Activated CD4-positive, alpha-beta T cell treated with anti-CD3 and anti-CD28 coated beads, Interleukin-2, amount 10 ng/mL, durations not matched to agents 24 days and 14 days (primary cell): ENCODE measurements at places on chromosomes 13 and 19. TPM values are rescaled to one million over a fixed set of nuclear protein-coding genes. Genes with fewer than 3 reads are reported as not detected.

The KLK2 gene
- 0.33 and 0.75 TPM in 2 replicates for total RNA-seq

The KANK3 gene
- total RNA-seq, result 0.85 and 1.5 TPM in 2 replicates

The WDR18 gene
- 104 and 111 TPM in 2 replicates for total RNA-seq

The ZNF525 gene
- 18.3 and 19.4 TPM in 2 replicates for total RNA-seq

The ZFP14 gene
- total RNA-seq, result 2.2 and 3.2 TPM in 2 replicates

The DIRAS1 gene
- total RNA-seq, result 0.16 TPM in 1 of 2 replicates, not detected in the other

The MYPOP gene
- total RNA-seq, result 5.5 and 5.9 TPM in 2 replicates

The PDX1 gene
- not detected in 2 replicates for total RNA-seq

The MIA gene
- 0.56 TPM in 1 of 2 replicates, not detected in the other for total RNA-seq

The SIGLEC6 gene
- total RNA-seq, result 0.91 and 0.95 TPM in 2 replicates

The PEAK3 gene
- total RNA-seq, result 0.09 TPM in 1 of 2 replicates, not detected in the other

DNA sequence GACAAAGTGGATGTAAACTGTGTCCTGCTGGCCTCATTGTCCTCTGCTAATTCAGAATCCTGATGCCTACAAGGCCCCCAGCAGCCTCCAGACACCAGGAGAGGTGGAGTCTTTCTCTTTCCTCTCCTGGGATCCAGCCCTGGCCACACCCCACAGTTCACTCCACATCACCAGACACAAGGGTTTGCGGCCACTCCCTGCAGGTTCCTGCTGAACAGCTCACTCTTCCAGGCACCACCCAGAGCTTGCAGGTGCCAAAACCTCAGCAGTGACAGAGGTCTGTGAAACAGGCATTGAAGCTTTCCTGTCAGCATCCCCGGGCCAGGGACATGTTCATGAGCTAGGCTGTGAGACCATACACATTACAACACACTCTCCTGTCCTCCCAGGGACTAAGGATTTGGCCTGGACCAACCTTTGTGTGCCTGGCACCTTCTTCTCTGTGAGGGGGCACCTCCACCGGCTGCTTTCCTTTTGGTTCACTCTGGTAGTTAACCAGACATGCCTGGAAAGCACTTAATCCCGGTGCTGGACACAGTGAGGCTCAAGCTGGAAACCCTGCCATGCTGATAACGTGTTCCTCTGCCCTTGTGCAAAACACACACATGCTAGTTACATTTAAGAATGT is 11.1 kb upstream of the ATP12A start:
- no peaks in the 10 kb centered on the region for H3K36me3 ChIP-seq
- peaks cover 16% of the 10 kb centered on the region for H3K27me3 ChIP-seq
- H3K4me3 ChIP-seq, result no peak overlapping the region
- peaks cover 14% of the 10 kb centered on the region for H3K4me1 ChIP-seq
- no peak for DNase-seq

DNA sequence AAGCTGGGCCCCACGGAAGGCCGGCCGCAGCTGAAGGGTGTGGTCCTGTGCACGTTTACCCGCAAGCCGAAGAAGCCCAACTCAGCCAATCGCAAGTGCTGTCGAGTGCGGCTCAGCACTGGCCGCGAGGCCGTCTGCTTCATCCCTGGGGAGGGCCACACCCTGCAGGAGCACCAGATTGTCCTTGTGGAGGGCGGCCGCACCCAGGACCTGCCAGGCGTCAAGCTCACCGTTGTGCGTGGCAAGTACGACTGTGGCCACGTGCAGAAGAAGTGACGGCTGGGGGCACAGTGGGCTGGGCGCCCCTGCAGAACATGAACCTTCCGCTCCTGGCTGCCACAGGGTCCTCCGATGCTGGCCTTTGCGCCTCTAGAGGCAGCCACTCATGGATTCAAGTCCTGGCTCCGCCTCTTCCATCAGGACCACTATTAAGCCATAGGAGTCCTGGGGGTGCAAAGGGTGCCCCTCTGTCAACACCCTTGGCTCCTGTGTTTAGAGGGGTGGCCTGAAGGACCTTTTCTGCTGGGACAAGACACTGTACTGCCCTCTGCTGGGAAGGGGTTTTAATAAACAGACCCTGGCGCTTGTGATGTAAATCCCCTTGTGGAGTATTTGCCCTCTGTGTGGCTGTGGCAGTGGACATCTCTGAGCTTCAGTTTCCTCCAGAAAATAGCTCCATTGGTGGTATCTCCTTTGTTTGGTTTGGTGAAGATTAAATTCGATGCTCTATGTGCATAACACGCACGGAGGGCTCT is 1.9 kb downstream of the MRPS12 start:
- H3K4me3 ChIP-seq, result peak overlapping the region; percentile 96
- peaks cover 47% of the 10 kb centered on the region for H3K36me3 ChIP-seq
- peaks cover 25% of the 10 kb centered on the region for H3K4me1 ChIP-seq
- H3K27ac ChIP-seq, result peak overlapping the region; percentile 25
- H3K27me3 ChIP-seq, result no peaks in the 10 kb centered on the region

GRCh38 chr19:30900051-30900450 is 449.2 kb downstream of the TSHZ3 start:
- no peak for DNase-seq
- no peaks in the 10 kb centered on the region for H3K27me3 ChIP-seq
- H3K4me3 ChIP-seq, result no peak overlapping the region
- H3K27ac ChIP-seq, result no peak overlapping the region
- no peaks in the 10 kb centered on the region for H3K36me3 ChIP-seq

DNA sequence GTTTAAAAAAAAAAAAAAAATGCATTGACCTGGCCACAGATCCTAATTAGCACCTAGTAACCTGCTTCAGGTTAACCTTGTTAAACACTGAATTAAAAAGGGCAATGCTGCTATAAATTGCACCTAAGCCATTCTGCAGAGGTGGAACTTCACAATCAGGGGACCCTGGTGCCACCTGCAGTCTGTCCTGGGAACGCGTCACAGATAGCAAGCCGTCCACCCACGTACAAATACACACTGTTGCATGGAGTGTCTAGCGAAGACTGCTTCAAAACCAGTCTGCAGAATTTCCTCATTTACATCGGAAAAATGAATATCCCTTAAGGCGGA is 169.3 kb downstream of the COL4A1 start:
- peaks cover 55% of the 10 kb centered on the region for H3K27me3 ChIP-seq
- H3K4me1 ChIP-seq, result peaks cover 13% of the 10 kb centered on the region
- peaks cover 2% of the 10 kb centered on the region for H3K36me3 ChIP-seq
- DNase-seq, result no peak

DNA sequence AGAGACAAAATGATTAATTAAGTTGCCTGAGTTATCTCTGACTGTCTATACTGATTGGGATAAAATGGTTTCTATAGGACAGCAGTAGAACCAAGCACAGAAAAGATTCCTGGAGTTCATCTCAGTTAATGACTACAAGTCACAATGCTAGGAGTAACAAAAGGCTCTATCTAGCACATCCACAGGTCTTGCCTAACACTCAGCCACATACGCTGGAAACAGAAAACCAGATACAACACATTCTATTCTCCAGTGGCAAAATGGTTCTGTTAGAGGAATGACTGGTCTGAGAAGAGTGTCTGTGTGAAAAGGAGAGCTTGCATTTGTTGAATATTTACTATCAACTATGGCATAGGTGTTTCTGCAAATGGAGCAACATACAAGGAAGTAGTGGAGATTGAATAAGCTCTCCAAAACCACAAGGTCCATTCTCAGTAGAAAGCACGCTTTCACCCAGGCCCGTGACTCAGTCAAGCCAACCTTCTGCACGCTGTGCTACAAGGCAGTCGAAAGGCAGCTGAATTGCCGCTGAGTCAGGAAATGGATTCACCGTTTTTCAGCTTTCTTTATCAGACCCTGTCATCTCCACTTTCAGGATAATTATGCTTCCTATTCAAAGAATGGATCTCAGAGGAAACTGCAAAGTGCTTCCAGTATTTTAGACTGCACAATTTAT is 761.5 kb downstream of the EFNB2 start:
- H3K4me1 ChIP-seq, result no peaks in the 10 kb centered on the region
- H3K27ac ChIP-seq, result no peak overlapping the region
- DNase-seq, result no peak
- H3K4me3 ChIP-seq, result no peak overlapping the region
- no peaks in the 10 kb centered on the region for H3K27me3 ChIP-seq

GRCh38 chr19:1000095-1000494 is at the start of gene GRIN3B:
Gene GRIN3B, plus strand, starts transcription at chr19:1000419. Its CDS starts 19 bp downstream, at chr19:1000438.
- H3K4me3 ChIP-seq, result peak within 1 kb of the TSS; percentile 44
- peaks cover 5% of the 10 kb centered on the region for H3K36me3 ChIP-seq
- H3K4me1 ChIP-seq, result peaks cover 9% of the 10 kb centered on the region
- peak; percentile 87 for DNase-seq
- peak within 1 kb of the TSS; percentile 48 for H3K27ac ChIP-seq

- H3K27ac ChIP-seq, result peak overlapping the region; percentile 77
- H3K4me3 ChIP-seq, result peak overlapping the region; percentile 70
- H3K27me3 ChIP-seq, result no peaks in the 10 kb centered on the region
- H3K4me1 ChIP-seq, result peaks cover 76% of the 10 kb centered on the region
These were observed 22.6 kb downstream of the NOSIP start for GRCh38 chr19:49557641-49558325.

- no peaks in the 10 kb centered on the region for H3K27me3 ChIP-seq
- peaks cover 52% of the 10 kb centered on the region for H3K4me1 ChIP-seq
These were observed 630 bp downstream of the COQ8B start for GRCh38 chr19:40716031-40716481.

GRCh38 chr13:100987948-100988347 is 313.4 kb upstream of the TMTC4 start:
- H3K27ac ChIP-seq, result no peak overlapping the region
- no peaks in the 10 kb centered on the region for H3K36me3 ChIP-seq
- DNase-seq, result no peak
- no peaks in the 10 kb centered on the region for H3K27me3 ChIP-seq

DNA sequence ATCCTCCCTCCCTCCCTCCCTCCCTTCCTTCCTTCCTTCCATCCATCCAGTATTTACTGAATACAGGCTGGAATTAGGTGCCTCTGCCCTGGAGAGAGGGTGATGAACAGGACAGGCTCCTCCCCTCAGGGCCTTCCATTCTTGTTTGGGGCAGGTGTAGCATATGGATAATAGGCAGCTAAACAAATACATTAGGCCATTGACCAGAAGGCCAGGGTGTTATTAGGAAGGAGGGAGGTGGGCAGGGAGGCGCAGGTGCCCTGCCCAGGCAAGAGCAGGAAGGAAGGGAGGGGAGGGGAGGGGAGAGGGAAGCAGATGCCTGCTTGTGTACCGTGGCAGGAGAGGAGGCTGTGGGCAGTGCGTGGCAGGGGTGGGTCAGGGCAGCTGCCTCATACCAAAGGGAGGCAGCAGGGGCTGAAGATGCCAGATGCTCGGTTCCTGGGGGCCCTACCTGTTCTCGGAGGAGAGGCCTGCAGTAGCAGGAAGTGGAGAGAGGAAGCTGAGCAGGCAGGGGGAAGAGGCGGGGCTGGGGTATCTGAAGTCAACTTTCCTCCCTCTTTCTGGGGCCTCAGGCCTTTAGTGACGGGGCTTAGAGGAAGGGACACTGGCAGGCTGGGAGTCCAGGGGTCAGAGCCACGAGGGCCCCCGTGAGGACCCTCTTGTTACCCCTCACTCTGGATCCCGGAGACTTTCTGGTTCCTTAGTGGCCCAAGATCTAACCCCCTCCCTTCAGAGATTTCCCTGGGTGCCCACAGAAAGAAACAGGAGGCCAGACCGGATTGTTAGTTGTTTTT is at the start of gene RINL:
Gene RINL, minus strand, starts transcription at position 495 of the 794 bp plus-strand sequence. CDS start 1,533 bp downstream, outside the sequence.
- peaks cover 17% of the 10 kb centered on the region for H3K36me3 ChIP-seq
- peak within 1 kb of the TSS; percentile 97 for H3K4me3 ChIP-seq
- peaks cover 28% of the 10 kb centered on the region for H3K4me1 ChIP-seq
- no peaks in the 10 kb centered on the region for H3K27me3 ChIP-seq
- H3K27ac ChIP-seq, result peak within 1 kb of the TSS; percentile 96

GRCh38 chr13:27359199-27359821 is 65.1 kb upstream of the GTF3A start:
- H3K36me3 ChIP-seq, result no peaks in the 10 kb centered on the region
- peaks cover 2% of the 10 kb centered on the region for H3K4me1 ChIP-seq
- peak; percentile 88 for DNase-seq
- H3K27me3 ChIP-seq, result peaks cover 22% of the 10 kb centered on the region
- H3K27ac ChIP-seq, result no peak overlapping the region

- H3K4me1 ChIP-seq, result peaks cover 10% of the 10 kb centered on the region
- H3K36me3 ChIP-seq, result no peaks in the 10 kb centered on the region
- H3K27ac ChIP-seq, result no peak overlapping the region
- peaks cover 1% of the 10 kb centered on the region for H3K27me3 ChIP-seq
These were observed 19.9 kb upstream of the LGALS13 start for GRCh38 chr19:39582442-39582841.

GRCh38 chr19:21851596-21852345 is 15.8 kb upstream of the ZNF43 start:
- H3K36me3 ChIP-seq, result peaks cover 36% of the 10 kb centered on the region
- no peaks in the 10 kb centered on the region for H3K27me3 ChIP-seq
- peak overlapping the region; percentile 93 for H3K27ac ChIP-seq
- peak overlapping the region; percentile 92 for H3K4me3 ChIP-seq

- H3K27ac ChIP-seq, result no peak overlapping the region
- H3K36me3 ChIP-seq, result no peaks in the 10 kb centered on the region
These were observed 69.2 kb downstream of the NALCN start for GRCh38 chr13:101346942-101347728.

- no peaks in the 10 kb centered on the region for H3K27me3 ChIP-seq
- H3K4me1 ChIP-seq, result no peaks in the 10 kb centered on the region
- DNase-seq, result peak; percentile 72
- no peaks in the 10 kb centered on the region for H3K36me3 ChIP-seq
These were observed 1395.8 kb downstream of the SLITRK5 start for GRCh38 chr13:89066868-89067466.

DNA sequence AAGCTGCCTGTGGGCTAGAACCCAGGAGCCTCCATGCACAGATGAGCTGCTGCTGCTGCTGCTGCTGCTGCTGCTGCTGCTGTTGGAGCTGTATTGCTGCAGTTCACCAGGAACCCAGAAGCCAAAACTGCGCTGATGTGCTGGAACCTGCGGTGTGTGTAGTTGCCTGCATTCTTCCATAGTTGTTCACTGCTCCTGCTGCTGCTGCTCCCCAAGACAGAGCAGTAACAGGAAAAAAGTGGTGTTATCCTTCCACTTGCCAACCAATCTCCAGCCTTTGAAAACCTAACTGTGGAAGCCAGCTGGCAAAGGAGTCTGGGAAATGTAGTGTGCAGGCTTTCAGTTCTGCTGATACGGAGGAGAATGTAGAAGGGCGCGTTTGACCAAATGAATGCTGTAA is 37.9 kb downstream of the ARHGAP35 start:
- H3K36me3 ChIP-seq, result peaks cover 3% of the 10 kb centered on the region
- H3K4me1 ChIP-seq, result peaks cover 10% of the 10 kb centered on the region
- no peak overlapping the region for H3K4me3 ChIP-seq
- no peak overlapping the region for H3K27ac ChIP-seq
- H3K27me3 ChIP-seq, result no peaks in the 10 kb centered on the region

GRCh38 chr19:52536448-52536800 is 9.0 kb downstream of the ZNF808 start:
- H3K4me1 ChIP-seq, result peaks cover 17% of the 10 kb centered on the region
- H3K27me3 ChIP-seq, result no peaks in the 10 kb centered on the region
- H3K4me3 ChIP-seq, result peak overlapping the region; percentile 85
- H3K36me3 ChIP-seq, result peaks cover 74% of the 10 kb centered on the region
- peak; percentile 86 for DNase-seq
- peak overlapping the region; percentile 91 for H3K27ac ChIP-seq

GRCh38 chr19:44345959-44346358 is 10.5 kb downstream of the ZNF112 start:
- no peak overlapping the region for H3K27ac ChIP-seq
- DNase-seq, result no peak
- H3K27me3 ChIP-seq, result no peaks in the 10 kb centered on the region
- no peaks in the 10 kb centered on the region for H3K4me1 ChIP-seq
- no peak overlapping the region for H3K4me3 ChIP-seq

- peak; percentile 56 for DNase-seq
- no peaks in the 10 kb centered on the region for H3K4me1 ChIP-seq
These were observed 41.6 kb upstream of the ZNF730 start for GRCh38 chr19:23075031-23075733.

- H3K4me1 ChIP-seq, result peaks cover 16% of the 10 kb centered on the region
- peaks cover 6% of the 10 kb centered on the region for H3K36me3 ChIP-seq
- no peaks in the 10 kb centered on the region for H3K27me3 ChIP-seq
- H3K27ac ChIP-seq, result no peak overlapping the region
These were observed 13.8 kb upstream of the ZNF846 start for GRCh38 chr19:9782338-9782737.
